ENCODE measurements at places on chromosomes 3 and 15. TPM values are rescaled to one million over a fixed set of nuclear protein-coding genes. Genes with fewer than 3 reads are reported as not detected.

DNA sequence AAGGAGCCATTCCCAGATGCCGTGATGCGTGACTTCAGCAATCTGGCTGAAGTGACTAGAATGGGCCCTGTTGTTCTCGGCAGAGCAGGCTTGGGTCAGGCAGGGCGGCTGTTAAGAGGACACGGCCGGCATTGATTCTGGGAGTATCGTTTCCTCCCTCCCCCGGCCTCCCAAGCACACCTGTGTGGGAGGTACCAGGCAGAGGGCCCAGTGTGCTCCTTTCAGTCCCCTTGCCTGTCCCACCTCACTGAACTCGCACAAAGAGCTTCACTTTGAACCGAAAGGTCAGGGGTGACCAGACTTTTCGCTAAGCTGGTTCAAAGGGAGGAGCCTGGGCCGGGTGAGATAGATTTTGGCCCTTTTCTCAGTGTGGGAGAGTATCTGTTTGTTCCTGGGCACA, 92.7 kb downstream of the CEMIP start:
- no peak for DNase-seq

DNA sequence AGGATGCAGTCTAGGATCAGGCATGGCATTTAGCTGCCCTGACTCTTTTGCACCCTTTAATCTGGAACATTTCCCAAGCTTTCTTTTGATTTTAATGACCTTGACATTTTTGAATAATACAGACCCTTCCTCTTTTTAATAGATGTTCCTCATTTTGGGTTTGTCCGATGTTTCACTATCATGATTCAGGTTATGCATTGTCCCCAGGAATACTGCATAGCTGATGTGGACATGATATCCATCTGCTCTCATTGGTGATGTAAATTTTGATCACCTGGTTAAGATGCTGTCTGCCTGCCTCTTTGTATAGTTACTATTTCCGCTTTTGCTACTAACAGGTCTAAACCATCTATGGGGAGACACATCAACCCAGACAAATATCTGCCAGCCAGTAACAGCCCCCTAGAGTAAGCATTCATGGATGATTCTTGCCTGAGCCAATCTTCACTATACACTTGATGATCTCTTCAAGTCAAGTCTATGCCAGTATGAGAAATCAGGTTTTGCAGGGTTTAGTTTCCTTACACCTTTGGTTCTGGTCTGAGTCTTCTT, 50.6 kb upstream of the ULK4 start:
- DNase-seq: no peak

- DNase-seq: no peak
Measured at GRCh38 chr3:122263058-122263457, 62.0 kb upstream of the CSTA start.

The SMCO1 gene
- total RNA-seq: not detected

- DNase-seq: no peak
Measured at GRCh38 chr3:12428126-12428525, 56.2 kb upstream of the TSEN2 start.

All from IMR-90 (cell line).